CD14-positive monocyte (primary cell): ENCODE measurements at places on chromosomes 6 and 20. TPM values are rescaled to one million over a fixed set of nuclear protein-coding genes. Genes with fewer than 3 reads are reported as not detected.

The ADGB gene
- not detected for polyA plus RNA-seq

The ESR1 gene
- 0.12 TPM for polyA plus RNA-seq

- H3K27ac ChIP-seq = no peak overlapping the region
- H3K27me3 ChIP-seq = no peaks in the 10 kb centered on the region
- H3K4me3 ChIP-seq = no peak overlapping the region
- H3K4me1 ChIP-seq = peaks cover 39% of the 10 kb centered on the region
These were observed 22.5 kb upstream of the QKI start for GRCh38 chr6:163391985-163392384.

- no peak for DNase-seq
- H3K27ac ChIP-seq = no peak overlapping the region
- H3K4me1 ChIP-seq = peaks cover 20% of the 10 kb centered on the region
- H3K27me3 ChIP-seq = no peaks in the 10 kb centered on the region
- no peak overlapping the region for H3K4me3 ChIP-seq
These were observed 6.7 kb downstream of the NCOA5 start for GRCh38 chr20:46083101-46083500.

- peaks cover 35% of the 10 kb centered on the region for H3K4me1 ChIP-seq
- peak within 1 kb of the TSS; percentile 98 for H3K4me3 ChIP-seq
- DNase-seq = no peak
- H3K27me3 ChIP-seq = no peaks in the 10 kb centered on the region
These were observed at the start of gene CDC40 for GRCh38 chr6:110180228-110181008. TSS of gene CDC40 (plus strand) at chr6:110180427. CDS start at chr6:110180445, 18 bp downstream.

DNA sequence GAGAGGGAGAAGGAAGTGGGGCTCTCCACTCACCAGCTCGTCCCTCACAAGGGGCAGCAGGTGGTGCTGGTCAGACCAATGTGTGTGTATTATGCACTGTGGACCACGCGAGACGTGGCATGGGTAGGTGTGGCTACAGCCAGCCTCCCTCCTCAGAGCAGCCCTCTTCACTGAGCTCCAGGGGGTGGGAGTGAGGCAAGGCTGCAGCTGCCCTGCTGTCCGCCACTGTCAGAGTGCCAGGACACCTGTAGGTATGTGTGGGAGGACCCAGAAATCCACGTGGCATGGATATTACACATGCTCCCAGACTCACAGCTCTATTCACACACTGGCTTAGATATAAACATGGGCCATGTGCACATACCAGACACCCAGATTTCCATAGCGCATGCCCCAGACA is 90.3 kb downstream of the VEGFA start:
- H3K4me3 ChIP-seq = no peak overlapping the region
- H3K27me3 ChIP-seq = no peaks in the 10 kb centered on the region
- H3K4me1 ChIP-seq = no peaks in the 10 kb centered on the region
